ENCODE measurements at places on chromosomes 1 and 21. TPM values are rescaled to one million over a fixed set of nuclear protein-coding genes. Genes with fewer than 3 reads are reported as not detected.

DNA sequence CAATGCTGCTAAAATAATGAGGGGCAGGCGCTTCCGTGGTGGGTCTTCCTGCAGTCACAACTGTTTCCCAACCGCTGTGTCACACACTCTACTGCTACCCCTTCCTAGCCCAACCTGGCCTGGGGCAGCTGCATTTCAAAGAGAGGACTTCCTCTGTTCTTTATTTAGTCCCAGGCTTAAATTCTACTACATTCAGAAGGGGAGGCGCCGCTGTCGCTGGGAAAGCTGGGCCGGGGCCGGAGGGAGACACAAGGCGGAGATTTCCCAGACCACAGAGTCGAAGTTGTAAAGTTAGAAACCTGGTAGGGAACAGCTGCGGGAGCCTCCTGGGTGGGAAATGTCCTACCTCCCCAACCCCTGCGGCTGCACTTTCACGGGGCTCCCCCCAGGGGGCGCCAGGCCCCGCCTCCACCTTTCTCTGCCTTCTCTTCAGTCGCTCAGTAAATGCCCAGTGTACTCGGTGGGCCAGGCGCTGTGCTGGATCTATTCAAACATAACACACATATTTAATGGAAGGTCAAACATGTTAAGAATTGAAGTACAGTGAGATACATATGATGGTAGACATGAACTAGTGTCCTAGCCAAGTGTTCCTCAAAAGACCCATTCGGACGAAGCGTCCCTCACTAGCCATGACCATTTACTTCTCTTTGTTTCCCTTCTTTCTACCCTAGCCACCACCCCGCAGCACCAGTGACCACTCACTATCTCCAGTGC lies 23.1 kb downstream of the DYRK3 start:
- DNase-seq: no peak

- DNase-seq: no peak
Measured at GRCh38 chr1:219661464-219662092, 48.7 kb upstream of the ZC3H11B start.

- no peak for DNase-seq
Measured at GRCh38 chr1:194042736-194043135, 856.3 kb upstream of the B3GALT2 start.

DNA sequence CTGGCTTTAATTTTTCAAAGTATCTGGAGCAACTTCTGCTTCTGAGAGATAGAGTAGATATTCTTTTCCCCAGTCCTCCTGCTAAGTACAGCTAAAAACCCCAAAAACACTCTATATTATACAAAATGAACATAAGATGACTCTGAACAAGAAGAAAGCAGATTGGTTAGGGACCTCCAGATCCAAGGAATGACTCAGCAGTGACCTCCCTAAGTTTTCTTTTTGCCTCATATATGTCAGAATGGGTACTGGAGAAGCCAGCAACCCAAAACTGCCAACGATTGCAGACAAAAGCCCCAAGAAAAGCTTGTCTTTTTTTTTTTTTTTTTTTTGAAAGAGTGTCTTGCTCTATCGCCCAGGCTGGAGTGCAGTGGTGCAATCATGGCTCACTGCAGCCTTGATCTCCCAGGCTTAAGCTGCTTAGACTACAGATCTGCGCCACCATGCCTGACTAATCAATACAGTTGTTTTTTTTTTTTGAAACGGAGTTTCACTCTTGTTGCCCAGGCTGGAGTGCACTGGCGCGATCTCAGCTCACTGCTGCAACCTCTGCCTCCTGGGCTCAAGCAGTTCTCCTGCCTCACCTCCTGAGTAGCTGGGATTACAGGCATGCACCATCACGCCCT lies 22.7 kb downstream of the NDUFS5 start:
- no peak for DNase-seq

DNA sequence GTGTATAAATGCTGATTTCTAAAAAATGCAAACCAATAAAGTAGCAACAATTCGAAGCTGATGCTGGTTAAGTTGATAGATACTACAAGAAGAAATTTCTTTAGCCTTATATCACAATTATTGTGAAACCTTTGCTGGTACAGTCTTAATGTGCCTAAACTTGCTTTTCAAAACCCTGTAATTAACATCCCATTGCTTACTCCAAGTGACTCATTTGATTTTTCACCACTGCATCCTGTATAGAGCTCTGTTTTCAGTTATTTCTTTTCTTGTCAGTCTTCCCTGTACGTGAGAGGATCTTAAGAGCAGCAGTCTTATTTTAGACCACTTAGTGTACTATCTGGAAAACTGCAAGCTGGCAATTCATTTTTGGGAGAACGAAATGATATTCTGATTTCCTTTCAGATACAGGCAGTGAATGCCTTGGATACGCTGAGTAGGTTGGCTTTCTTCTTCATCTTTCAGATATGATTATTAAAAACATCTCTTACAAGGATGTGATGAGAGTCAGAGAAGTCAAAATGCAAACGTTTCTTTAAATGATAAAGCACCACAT lies 210.3 kb downstream of the KCTD3 start:
- no peak for DNase-seq

DNA sequence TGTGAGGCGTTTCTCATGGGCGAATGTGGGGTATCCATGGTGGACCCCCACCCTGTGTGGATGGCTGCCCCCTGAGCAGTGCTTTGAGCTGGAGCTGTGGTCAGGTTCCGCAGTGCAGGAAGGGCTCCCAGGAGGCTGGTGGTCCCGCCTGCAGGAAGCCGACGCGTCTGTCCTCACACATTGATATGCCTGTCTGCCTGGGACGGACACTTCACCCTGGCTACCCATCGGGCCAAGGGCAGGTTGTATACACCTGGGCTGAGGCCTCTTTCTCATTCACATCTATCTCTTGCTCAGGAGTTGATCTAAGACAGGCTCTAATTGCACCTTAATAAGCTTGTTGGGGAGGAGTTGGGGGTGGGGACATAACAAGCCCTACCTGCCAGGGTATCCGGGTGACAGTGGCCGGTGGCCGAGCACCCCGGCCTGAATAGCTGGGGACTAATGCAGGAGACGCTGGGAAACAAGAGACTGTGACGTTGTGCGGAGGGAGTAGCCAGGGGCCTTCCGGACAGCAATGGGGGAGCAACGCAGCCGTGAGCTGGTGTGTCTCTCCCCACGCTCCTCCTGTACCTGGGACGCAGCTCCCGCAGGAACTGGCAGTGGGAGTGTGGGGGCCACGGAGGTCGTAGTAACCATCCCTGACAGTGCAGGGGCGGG lies 21.7 kb downstream of the PDXK start:
- DNase-seq: no peak

- no peak for DNase-seq
Measured at GRCh38 chr1:227775841-227776240, 39.6 kb upstream of the PRSS38 start.

- DNase-seq: no peak
Measured at GRCh38 chr1:248818505-248819374, 7.0 kb downstream of the SH3BP5L start.

- DNase-seq: no peak
Measured at GRCh38 chr1:92411511-92411910, 75.2 kb downstream of the GFI1 start.

- DNase-seq: no peak
Measured at GRCh38 chr1:235068158-235069121, 60.2 kb downstream of the TOMM20 start.

DNA sequence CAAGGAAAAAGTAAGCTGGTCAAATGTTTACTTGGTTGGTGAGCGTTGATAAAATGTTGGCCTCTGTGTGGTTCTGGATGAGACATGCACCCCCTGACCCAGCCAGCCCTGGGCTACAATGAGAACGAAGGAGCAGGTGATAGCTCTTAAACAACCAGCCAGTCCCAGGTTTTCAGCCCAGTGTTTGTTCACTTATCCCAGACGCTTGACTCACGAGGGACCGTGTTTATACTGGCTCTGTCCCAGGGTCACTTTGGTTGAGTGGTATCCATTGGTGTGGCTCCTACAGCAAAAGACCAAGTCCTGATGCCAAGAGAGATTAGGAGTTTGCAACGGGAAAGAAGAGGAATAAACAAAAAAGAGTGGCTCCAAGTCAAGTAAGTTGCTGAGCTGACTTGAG lies 86.9 kb downstream of the KCNJ15 start:
- DNase-seq: no peak

DNA sequence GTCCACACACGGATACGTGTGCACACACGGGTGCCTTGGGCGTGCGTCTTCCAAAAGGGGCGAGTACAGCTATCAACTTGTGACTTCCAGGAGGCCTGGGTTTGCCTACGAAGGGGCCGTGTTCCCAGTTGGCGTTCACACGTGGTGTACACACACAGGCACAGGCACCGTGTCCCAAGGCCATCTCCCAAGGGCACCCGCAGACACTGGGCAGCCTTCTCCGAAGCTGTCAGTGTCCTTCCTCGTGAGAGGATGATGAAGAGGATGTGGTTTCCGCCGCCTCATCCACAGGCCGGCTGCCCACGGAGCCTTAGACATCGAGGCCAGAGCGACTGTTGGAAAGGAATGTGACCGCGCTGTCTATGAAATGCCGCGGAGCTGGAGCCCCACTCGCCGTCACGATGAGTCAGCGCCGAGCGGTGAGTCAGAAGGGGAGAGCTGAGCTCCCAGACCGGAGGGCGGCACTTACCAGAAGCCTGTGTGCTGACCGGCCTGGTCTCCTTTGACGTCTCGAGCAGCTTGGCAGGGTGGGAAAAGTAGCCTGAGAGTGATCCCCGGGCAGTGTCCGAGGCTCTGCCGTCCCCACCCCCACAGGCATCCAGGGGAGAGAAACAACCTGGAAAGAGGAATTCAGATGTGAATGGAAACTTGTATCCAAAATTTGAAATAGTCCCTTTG lies 141.4 kb upstream of the ARHGEF16 start:
- DNase-seq: peak; percentile 55

GRCh38 chr1:15807121-15807520 lies 328 bp downstream of the UQCRHL start:
- no peak for DNase-seq

GRCh38 chr21:34569381-34569979 lies 45.4 kb downstream of the RCAN1 start:
- no peak for DNase-seq

DNA sequence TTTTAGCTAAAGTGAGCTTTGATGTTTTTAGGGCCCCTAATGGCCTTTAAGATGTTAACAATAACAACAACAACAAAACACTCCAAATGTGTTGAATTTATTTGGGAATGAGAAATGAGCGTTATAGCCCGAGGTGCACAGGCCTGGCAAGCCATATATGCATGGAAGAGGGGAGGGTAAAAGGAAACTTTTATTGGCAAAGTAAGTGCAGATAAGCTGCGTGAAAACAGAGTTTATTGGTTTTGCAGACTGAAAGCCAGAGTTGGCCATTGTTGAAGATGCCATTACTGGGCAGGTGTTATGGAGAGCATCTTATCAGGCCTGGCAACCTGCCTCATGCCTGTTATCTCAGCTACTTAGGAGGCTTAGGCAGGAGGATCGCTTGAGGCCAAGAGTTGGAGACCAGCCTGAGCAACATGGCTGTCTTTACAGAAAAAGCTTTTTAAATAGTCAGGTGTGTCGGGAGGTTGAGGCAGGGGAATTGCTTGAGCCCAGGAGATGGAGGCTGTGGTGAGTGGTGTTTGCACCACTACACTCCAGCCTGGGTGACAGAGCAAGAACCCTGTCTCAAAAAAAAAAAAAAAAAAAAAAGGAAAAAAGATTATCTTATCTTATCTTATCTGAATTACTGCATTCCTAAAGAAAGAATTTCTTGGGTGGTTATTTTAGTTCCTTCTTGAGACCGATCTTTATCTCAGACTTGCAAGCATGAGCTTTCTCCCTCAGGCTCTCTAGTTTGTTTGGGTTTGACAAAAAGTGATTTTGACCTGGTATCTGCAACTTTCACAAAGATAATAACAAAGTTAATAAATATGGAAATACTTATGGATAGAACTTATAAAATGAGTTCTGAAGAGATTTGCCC lies 1.7 kb downstream of the PATJ start:
- no peak for DNase-seq

DNA sequence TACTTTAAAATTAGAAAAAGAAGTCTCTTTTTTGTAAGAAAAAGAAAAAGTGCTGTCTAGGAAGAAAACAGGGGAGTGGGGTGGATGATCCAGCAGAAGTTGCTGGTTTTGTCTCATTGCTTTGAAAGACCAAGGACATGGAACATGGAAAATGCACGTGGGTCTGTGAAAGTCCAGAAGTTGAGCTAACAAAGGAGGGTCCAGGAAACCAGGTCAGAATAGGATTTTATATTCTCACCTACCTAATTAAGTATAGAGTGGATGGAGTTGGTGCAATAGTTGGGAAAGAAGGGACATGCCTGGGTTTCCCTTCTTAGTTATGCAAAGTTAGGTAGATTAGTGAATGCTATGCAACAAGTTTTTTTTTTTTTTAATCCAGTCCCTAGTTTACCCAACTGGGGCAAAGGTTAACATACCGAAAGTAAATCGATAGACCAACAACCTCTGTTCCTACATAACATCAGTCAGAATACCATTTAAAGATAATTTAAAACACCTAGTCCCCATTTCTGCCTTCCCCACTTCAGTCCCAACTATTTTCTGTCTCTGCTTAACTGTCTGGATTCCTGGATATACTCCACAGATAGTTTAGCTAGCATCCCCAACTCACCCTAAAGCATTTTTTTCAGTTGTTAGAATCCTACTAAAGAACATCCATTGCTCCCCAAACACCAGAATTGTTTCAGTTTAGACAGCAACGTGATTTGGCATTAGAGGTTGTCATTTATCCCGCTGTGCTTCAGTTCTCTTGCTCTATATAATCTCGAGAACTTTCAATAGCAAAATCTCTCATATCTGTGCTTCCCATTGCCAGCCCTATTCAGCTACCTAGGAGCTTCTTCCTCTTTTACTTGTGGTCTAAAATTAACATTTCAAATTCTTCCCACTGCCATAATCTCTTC lies 105.7 kb upstream of the PLPPR5 start:
- no peak for DNase-seq

DNA sequence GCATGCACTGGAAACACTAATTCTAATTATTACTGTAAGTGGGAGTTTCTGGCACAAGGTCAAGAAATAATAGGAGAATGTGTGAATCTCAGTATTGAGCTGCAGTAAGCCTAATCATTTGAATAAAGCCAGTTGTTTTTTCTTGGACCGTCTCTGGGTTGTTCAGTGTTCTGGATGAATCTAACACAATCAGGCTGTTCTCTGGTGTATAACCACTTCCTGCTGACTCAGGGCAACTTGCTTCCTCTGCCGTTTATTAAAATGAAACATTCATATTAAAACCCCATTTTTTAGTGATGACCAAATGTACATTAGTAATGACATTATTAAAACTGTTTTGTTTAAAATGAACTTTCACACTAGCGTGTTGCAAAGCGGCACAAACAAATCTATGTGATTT lies 273.1 kb upstream of the SNX7 start:
- DNase-seq: no peak

- no peak for DNase-seq
Measured at GRCh38 chr21:32957545-32957944, 68.2 kb upstream of the OLIG2 start.

The RHOU gene
- 16.8 TPM for polyA plus RNA-seq

The FCMR gene
- 2.8 TPM for polyA plus RNA-seq

The IFFO2 gene
- polyA plus RNA-seq: 31.0 TPM

The PKNOX1 gene
- 24.2 TPM for polyA plus RNA-seq

The NTRK1 gene
- 1.8 TPM for polyA plus RNA-seq

The ERG gene
- polyA plus RNA-seq: 20.7 TPM

The CFHR4 gene
- not detected for polyA plus RNA-seq

The PLD5 gene
- 1.2 TPM for polyA plus RNA-seq

The C1orf216 gene
- polyA plus RNA-seq: 10.1 TPM

The CD84 gene
- polyA plus RNA-seq: 1.5 TPM
